ENCODE measurements at places on chromosomes 13 and 19.

DNA sequence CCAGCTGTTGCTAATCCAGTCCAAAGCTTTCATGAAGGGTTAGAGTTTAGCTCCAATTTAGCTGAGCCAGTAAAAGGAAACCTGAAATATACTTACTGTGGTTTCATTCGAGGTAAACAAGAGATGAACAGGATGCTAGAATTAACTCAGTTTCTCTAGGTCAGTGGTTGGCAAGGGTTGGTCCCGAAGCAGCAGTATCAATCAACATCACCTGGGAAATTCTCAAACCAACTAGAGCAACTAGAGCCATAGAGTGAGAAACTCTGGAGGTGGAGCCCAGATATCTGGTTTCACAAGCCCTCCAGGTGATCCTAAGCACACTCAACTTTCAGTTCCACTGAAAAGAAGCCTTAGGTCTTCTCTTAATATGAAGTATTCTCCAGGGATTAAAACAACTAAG, 376.7 kb downstream of the OXGR1 start:
- DNase-seq: no peak

DNA sequence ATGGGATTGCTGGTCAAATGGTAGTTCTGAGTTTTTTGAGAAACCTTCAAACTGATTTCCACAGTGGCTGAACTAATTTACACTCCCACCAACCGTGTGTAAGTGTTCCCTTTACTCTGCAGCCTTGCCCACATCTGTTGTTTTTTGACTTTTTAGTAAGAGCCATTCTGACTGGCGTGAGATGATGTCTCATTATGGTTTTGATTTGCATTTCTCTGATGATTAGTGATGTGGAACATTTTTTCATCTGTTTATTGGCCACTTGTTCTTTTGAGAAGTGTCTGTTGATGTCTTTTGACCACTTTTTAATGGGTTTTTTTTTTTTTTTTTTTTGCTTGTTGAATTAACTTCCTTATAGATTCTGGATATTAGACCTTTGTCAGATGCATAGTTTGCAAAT, 4.3 kb downstream of the CAB39L start:
- no peak for DNase-seq

- DNase-seq: no peak
Observed at GRCh38 chr19:5436106-5436947, 18.9 kb upstream of the ZNRF4 start.

DNA sequence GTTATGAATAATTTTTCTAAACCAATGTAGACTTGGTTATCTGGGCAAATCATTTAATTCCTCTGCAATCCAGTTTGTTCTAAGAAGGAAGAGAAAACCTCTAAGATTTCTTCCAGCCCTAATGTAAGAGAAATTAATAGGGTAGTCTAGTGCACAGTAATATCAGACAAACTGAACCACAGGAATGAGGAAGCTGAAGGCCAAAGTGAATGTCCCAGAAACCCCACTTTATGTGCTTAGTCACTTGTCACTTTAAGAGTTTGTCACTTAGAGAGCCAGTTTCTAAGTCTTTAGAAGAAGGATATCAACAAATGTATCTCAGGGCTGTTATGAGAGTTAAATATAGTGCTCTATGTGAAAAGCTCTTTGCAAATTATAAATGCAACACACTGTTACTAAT, 750.6 kb downstream of the DIAPH3 start:
- DNase-seq: no peak

- DNase-seq: no peak
Observed at GRCh38 chr13:86185107-86185506, 385.9 kb upstream of the SLITRK6 start.

DNA sequence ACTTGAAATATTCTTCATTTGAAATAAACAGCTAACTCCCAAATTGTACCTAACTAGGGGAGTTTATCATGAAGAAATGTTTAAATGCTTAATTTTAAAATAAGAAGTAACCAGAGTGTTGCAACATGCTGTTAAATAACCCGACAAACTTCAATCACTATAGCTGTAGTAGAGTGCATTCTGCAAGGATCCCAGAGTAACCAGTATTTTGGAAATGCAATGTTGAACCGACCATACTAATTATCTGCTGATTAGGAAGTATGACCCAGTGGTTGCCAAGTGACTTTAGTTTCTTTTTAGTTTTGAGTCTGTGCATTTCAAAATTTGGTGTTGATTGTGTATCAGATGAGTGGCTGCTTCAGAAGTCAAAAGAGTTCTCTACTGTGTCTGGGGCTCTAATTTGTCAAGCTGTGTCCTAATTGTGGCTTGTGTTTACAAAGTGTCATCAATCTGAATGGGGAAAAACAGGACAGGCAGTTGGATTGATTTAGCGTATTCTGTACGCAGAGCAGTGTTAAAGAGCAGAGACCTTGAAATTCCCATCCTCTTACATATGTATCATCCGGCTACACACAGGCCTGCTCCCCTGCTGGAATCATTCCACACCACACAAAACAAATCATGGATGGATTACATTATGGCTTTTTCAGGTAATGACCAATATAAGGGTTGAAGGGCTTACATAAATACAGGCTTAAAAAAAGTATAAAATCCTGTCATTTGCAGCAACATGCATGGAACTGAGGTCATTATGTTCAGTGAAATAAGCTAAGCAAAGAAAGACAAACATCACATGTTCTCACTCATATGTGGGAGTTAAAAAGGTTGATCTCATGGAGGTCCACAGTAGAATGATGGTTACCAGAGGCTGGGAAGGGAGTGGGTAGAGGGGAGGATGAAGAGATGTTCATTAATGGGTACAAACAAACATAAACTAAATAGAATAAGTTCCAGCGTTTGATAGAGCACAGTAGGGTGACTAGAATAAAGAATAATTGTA, 351.5 kb downstream of the KLF12 start:
- DNase-seq: no peak

- DNase-seq: peak; percentile 54
Observed at GRCh38 chr19:36136964-36137686, 2.7 kb upstream of the CAPNS1 start.

GRCh38 chr13:28575200-28575599, 80.3 kb upstream of the FLT1 start:
- DNase-seq: no peak

DNA sequence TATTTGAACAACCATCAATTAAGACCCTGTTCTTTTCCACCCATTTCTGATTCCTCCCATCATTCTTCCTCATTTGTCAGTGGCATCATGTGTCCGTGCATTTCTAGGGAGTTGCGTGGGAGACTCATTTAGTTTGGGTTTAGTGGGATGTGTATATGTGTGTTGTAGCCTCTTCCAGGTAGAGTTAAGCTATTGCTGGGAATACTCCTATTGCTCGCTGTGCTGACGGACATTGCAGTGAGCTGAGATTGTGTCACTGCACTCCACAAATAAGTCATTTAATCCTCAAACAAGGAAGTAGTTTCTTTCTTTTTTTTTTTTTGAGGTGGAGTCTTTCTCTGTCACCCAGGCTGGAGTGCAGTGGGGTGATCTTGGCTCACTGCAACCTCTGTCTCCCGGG, 42.2 kb upstream of the RCBTB2 start:
- DNase-seq: peak; percentile 71

GRCh38 chr13:86892330-86892729, 778.8 kb upstream of the SLITRK5 start:
- DNase-seq: no peak

- no peak for DNase-seq
Observed at GRCh38 chr13:51025245-51025905, 85.7 kb downstream of the C13orf42 start.

- no peak for DNase-seq
Observed at GRCh38 chr19:5141129-5141849, 172.4 kb downstream of the KDM4B start.

DNA sequence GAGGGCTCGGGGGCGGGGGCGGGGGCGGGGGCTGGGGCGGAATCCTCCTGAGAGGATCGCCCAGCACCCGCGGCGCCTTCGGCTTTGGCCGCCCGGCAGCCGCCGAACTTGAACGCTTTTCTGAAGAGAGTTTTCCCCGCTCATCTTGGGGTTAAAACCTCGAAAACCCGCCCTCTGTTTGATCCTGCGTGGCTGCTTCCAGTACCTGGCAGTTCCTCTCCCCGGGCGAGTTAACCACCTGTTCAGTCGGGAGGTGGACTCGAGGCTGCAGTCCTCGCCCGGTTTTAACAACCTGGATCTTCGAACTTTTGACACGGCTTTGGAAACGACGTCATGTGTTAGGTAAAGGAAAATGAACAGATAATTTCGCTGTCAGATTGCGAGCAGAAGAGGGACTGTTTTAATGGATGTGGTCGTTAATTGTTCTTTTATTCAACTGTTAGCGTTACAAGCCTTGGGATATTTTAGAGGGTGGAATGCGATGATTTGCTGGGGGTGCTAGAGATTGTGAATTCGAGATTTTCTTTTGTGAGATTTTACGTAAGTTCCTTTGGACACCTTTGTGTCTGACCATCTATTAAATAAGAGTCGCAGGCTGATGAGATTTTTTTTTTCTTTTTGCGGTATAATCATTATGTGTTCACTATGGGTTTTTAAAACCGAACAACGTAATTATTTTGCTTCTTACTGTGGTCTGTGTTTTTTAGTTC, 1.0 kb downstream of the FNDC3A start:
- DNase-seq: no peak

DNA sequence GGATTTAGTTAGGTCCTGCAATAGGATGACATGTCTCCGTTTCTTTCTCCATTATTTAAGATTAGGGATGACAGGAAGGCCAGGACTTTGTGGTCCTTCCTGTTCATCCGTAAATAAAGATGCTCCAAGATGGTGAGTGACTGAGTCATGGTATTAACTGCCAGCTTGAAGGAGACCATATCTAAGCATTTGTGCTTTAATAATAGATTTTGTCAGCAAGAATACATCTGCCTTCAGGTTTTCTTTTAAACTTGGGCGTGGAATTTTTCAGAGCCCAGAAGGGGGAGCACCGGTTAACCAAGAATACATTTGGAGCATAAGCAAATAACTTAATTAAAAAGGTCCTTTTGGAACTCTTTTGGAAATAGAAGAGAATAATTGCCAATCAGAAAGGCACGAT, 68.2 kb downstream of the ARHGAP35 start:
- no peak for DNase-seq

DNA sequence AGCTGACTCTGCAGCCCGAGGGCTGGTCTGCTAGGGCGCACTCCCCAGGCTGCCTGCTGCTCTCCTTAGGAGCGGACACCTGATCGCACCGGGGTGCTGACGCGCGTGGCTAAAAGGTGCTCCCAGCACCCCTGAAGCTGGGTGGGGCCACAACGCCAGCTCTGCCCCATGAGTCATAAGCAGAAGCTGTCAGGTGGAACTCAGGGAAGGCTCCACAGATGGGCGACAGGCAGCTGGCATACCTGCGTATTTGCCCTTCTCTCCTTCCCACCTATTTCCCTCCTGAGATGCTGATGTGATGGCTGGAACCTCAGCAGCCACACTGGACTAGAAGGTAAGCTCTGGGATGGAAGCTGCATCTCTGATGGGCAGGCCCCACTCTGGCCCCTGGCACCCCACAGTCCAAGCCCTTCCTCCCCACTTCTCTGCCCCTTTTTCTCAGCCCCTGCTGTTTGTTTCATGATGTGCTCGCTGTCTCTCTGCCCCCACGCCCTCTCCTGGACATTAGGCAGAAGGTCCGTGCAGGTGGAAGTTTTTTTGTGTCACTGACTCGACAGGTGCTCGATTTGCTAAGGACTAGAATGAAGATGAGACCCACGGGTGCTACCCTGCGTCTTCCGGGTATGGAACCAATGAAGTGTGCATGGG, 30.3 kb upstream of the CACTIN start:
- no peak for DNase-seq

- DNase-seq: no peak
Observed at GRCh38 chr13:41502673-41503072, 45.3 kb downstream of the RGCC start.

GRCh38 chr13:112142401-112142930, 75.5 kb downstream of the SOX1 start:
- no peak for DNase-seq

DNA sequence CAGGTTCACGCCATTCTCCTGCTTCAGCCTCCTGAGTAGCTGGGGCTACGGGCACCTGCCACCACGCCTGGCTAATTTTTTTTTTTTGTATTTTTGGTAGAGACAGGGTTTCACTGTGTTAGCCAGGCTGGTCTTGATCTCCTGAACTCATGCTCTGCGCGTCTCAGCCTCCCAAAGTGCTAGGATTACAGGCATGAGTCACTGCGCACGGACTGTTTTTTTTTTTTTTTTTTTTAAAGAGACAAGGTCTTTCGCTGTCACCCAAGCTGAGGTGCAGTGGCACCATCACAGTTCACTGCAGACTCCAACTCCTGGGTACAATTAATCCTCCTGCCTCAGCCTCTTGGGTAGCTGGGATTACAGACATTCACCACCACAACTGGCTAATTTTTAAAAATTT, 8.2 kb upstream of the ADAMTS10 start:
- DNase-seq: no peak

- DNase-seq: no peak
Observed at GRCh38 chr13:96091164-96092117, 1.5 kb downstream of the HS6ST3 start.

- no peak for DNase-seq
Observed at GRCh38 chr19:35738021-35738886, 4.0 kb downstream of the IGFLR1 start.

GRCh38 chr19:38557205-38557799, 60.5 kb downstream of the MAP4K1 start:
- peak; percentile 36 for DNase-seq

DNA sequence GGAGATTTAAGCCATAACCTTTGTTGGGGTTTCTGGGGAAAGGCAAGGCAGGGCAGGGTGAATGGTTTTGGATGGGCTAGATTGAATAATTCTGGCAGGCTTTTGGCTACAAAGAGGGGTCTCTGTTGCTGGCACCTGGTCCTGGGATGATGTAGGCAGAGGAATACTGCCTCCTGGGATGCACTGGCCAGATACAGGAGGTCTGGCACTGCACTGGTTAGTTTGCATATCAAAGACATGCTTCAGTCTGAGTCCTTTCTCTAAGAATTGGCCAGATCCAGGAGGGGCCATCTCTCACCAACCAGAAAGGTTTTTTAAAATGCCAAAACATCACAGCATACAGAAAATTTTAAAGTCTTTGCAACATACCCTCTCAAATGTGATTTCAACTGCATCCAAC, 8.0 kb upstream of the MEDAG start:
- no peak for DNase-seq

DNA sequence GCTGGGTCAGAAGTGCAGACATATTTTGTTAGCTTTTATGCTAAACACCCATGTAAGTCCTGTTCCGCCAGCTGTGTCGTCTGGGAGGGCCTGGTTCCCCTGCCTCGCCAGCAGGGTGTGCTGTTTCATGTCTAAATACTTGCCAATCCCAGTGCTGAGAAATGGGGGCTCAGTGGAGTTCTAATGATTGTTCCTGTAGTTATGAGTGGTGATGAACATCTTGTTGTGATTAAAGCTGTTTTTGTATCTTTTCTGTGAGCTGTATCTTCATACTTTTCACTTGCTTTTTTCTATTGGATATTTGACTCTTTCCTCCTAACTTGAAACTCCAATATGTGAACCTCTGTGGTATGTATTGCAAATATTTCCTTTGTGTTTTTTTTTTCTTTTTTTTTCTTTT, 32.7 kb downstream of the KDM4B start:
- DNase-seq: peak; percentile 20

Measured in CD14-positive monocyte (primary cell).